AG10803 (cell line): ENCODE measurements at places on chromosomes 5 and 9.

DNA sequence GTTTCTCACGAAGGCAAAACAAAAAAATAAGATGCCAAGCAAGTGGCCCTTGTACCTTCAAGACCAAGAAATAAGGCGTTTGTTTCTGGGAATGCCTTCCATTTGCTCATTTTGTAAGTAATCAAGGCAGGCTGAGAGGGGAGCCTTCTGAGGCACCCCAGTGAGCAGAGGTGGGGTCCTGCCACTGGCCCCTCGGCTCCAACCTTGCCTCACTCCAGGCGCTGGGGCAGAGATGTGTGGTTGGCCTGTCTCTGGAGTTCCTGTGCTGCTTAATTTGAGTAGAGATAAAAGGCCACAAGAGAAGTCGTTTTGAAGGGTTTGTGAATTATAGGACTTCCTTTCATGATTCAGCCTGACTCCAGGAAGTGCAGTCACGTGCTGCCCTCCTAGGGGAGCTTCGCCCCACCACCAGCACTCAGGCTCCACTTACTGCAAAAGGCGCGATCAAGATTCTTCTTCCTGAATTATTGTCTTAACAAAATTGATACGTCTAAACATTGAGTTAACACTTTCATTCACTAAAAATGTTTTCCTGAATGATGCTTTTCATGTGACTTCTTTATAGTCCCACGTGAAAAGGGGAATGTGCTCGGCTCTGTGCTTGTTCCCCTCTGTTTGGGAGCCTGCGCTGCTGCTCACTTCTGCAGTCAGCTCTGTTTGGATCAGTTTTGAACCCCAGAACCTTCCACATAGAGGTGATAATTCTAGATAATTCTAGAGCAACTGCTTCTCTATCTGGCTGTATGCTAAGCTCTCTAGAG is 13.7 kb downstream of the SYK start:
- no peak for DNase-seq

DNA sequence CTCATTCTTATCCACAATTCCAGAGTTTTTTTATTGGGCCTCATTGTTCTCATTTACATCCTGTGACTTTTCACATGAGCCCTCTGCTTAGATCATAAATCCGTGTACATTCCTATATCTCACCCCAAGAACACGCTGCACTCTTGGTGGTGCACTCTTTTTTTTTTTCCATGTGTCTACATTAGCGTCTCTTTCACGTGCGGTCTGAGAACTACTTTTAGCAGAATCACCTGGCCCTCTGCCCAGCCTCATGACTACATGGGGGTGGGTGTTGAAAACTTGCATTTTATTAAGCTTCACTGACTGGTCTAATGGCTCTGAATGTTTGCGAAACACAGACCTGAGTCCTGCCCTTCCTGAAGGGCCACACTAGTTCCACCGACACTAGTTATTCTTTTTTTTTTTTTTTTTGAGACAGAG is 18.6 kb downstream of the C9orf57 start:
- DNase-seq, result peak; percentile 79

DNA sequence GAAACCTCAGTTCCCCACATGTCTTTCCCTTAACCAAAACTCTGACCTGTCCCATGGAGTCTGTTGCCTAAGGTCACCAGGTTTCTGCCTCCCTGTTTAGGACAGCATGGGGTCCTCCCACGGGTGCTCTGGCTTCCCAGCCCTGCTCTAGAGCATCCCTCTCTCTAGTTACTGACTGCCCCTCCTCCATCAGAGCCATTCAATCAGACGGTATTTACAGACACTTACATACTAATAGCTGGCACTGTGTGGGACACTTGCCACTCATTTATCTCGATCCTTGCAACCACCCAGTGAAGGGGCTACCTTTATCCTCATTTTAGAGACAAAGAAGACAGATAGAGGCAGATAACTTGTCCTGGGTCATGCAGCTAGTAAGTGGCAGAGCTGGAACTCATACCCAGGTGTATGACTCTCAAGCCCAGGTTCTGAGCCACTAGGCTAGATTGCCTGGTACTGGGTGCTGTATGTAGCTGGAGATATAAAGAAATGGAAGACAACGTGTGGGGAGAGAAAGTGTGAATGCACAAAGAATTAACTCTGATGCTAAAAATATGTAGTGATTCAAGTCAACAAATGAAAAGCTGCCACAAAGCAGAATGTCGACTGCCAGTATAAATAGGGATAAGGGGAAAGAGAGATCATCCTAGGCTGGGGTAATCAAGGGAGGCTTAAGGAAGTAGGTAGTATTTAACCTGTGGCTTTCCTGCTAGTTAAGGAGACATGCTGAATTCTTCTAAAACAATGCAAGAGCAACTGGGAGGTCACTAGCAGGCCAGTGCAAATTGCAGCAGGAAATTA is 52.5 kb upstream of the PDE8B start:
- no peak for DNase-seq

- no peak for DNase-seq
Measured at GRCh38 chr5:104355350-104355749, 792.8 kb upstream of the NUDT12 start.

GRCh38 chr5:12330993-12331588 is 426.8 kb upstream of the CTNND2 start:
- DNase-seq, result no peak

GRCh38 chr5:145847499-145848497 is 12.7 kb upstream of the PRELID2 start:
- peak; percentile 77 for DNase-seq

DNA sequence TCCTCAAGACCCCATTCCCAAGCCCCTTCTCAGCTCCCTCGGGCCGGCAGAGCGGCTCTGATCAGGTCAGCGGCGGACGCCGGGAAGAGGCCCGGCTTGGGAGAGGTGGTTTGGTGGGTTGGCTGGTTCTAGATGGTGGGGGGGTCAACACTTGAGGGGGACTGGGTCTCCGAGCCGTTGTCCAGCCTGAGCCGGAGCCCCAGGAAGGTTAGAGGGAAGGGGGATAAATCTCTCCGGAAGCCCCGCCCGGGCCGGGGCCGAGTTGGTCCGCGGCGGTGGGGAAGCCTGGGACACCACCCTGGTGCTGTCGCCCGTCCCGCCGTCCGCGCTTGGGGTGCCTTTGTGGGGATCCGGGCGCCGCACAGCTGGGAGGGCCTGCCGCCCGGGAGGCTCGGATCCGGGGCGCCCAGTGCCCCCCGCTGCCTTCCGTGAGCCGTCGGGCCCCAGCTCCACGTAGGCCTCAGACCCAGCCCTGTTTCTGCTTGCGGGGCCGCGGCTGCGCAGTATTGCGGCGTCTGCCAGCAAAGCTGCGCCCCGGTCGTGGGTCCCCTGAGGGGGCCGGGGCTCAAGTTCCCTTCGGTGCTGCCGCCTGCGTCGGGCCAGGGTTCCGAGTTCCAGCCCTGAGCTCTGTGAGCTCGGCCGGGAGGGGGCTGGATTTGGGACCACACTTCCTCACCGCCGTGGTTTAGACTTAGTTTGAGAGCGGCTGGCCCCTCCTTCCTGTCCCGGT is 542 bp upstream of the TRIM52 start:
- DNase-seq, result peak; percentile 71

GRCh38 chr9:74496819-74497747 is at the start of gene RORB:
TSS of gene RORB (plus strand) at chr9:74497335. CDS start at chr9:74497977, 642 bp downstream.
- DNase-seq, result peak; percentile 8

- DNase-seq, result no peak
Measured at GRCh38 chr9:95185956-95186355, 131.6 kb downstream of the FANCC start.

DNA sequence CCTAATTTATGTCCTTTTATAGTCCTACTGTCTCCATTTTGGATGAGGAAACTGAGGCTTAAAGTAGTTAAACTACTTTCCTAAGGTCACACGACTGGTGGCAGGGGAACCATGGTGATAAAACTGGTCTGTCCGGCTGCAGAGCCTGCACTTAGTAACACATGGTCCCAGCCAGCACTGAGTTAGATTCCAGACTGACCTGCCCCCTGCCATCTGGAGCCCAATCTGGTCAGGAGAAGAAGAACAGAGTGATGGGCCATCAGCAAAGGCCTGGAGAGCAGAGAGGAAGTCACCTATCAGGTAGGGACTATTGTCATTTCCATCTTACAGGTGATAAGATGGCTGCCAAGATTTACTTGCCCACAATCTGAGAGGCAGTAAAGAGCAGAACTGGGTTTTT is 86.6 kb upstream of the SLC25A48 start:
- DNase-seq, result no peak
